Activated CD4-positive, alpha-beta T cell treated with anti-CD3 and anti-CD28 coated beads for 36 hours (primary cell): ENCODE measurements at places on chromosomes 6 and 20. TPM values are rescaled to one million over a fixed set of nuclear protein-coding genes. Genes with fewer than 3 reads are reported as not detected.

The PDE10A gene
- not detected for total RNA-seq

- no peak for DNase-seq
Observed at GRCh38 chr6:31683591-31683990, 2.7 kb upstream of the LY6G5C start.

DNA sequence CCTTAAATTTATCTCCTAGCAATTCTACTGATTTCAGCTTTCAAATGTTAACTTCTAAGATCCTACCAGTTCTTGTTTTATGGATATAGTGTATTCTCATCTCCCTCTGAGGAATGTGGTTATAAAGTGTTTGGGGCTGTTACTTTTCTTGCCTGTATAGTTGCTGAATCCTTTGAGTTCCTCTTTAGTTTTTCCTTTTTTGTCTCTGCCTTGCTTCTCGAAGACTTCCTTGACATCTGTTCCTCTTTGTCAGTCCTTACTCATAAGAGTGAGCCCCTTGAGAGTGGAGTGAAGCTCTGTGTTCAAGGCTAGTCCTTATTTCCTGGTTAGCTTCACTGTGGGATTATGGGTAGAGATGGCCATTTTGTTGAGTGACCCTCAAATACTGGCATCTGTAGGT, 84.6 kb downstream of the ELOVL4 start:
- DNase-seq = no peak

GRCh38 chr6:79057746-79058145, 20.3 kb downstream of the PHIP start:
- DNase-seq = no peak
